Inflammatory macrophage (primary cell): ENCODE measurements at places on chromosomes 6 and 20.

GRCh38 chr6:70369332-70369950 is 43.9 kb upstream of the FAM135A start:
- peak; percentile 68 for DNase-seq

DNA sequence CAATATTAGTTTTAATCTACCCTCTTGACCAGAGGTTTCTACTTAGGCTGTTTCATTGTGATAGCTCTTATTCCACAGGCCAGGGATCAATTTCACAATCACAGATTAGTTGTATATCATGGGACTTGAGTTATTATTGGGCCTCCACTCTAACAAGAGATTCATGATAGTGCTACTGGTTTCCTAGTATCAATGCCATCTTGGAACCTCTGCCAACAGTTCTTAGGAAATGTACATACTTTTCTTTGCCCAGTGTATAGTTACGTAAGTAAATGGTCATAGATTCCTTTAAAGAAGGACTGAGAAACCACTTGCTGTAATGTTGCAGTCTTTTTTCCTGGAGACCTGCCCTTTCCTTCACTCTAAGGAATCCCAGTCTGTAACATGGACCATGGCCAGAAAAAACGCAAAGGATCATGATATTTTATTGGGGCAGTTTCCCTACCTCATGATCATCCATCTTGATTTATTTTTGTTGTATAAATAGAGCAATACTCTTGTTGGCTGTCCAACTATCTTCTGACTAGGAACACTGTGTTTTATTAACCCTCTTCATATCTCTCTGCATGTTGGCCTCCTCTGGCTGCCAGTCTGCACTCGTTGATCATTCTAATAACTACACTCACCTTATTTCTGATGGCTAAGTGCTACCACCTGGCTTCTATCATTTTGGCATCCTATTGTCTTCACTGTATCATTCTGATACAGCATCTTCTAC is 38.0 kb upstream of the VGLL2 start:
- no peak for DNase-seq

- DNase-seq, result no peak
These were observed 178.0 kb upstream of the SASH1 start for GRCh38 chr6:148164645-148165044.

DNA sequence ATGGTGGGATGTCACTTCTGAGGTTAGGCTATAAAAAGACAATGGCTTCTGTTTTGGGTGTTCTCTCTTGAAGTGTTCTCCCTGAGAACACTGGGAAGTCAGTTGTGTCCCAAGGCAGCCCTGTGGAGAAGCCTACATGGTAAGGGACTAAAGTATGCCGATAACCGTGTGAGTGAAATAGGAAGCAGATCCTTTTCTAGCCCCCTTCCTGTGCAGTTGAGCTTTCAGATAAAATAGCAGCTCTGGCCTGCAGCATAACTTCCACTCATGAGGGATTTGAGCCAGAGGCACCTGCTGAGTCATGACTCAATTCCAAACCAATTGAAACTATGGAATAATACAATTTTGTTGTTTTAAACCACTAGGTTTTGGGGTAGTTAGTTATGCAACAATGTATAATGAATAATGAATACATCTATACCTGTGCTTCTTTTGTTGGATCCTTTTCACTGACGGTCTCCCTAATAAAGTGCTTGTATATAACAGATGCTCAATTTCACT is 241.6 kb downstream of the TFAP2B start:
- DNase-seq, result no peak

DNA sequence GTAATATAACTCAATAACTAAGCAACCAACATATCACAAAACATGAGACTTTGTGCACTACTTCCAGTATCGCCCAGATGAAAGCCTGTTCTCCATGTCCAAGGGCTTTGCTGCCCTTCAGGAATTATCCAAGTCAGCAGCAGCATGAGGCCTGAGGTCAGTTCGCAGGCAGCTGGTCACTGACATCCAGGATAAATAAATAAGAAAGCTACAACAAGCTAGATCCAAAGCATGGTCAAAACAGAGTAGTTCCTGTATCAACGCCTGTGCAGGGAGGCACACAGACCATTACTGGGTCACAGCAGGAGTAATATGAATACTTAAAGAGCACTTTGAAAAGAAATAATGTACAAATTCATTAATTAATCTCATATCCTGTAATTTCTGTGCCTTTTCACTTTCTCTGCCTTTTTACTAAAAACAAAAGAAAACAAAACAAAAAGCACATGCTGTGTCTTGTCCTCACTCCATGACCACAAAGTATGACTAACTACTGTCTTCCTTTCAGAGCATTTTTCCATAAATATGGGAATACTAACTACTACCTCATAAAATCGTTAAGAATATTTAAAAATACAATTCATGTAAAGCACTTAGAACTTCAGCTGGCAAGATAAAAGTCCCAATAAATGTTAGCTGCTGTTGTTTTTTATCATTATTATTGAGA is 374.9 kb upstream of the IRAK1BP1 start:
- DNase-seq, result no peak

GRCh38 chr6:58113960-58114359 is 796.5 kb downstream of the PRIM2 start:
- DNase-seq, result no peak

- DNase-seq, result no peak
These were observed 217.6 kb upstream of the PDE10A start for GRCh38 chr6:165880686-165881085.

- no peak for DNase-seq
These were observed 122.1 kb upstream of the MLN start for GRCh38 chr6:33925936-33926335.

- no peak for DNase-seq
These were observed 93.7 kb downstream of the ZFAND3 start for GRCh38 chr6:37913210-37913609.

GRCh38 chr6:68194846-68195478 is 440.1 kb upstream of the ADGRB3 start:
- no peak for DNase-seq

DNA sequence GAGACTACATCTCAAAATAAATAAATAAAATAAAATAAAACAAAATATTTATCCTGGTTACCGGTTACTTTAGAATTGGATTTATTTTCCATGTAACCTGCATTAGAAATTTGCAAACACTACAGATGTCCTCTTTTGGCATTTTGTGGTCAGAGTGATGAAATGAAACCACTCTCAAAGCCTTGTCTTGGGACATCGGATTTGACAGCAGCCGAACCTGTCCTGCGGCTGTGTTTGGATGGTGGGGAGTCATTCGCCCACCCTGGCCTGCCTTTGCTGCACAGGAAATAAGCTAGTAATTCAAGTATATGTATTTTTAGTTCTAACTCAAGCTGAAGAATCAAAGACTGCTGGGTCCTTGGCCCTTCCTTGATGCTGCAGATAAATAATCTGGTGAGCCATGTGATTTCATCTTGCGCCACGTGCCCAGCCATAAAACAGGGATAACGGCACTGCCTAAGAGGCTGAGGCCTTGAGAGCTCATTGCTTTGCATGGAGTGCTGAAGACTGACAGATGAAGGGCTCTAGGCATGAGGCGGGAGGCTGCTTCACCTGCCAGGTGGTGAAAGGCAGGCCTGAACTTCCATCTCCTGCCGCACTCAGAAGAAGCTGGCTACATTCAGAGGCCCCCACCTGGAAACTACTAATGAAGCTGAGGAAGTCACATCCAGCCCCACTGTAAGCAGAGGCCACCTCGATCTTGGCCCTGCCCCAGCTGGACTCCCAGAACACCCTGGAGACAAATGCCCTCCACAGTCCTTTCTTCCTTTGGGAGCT is 76.9 kb downstream of the NOL4L start:
- peak; percentile 35 for DNase-seq

DNA sequence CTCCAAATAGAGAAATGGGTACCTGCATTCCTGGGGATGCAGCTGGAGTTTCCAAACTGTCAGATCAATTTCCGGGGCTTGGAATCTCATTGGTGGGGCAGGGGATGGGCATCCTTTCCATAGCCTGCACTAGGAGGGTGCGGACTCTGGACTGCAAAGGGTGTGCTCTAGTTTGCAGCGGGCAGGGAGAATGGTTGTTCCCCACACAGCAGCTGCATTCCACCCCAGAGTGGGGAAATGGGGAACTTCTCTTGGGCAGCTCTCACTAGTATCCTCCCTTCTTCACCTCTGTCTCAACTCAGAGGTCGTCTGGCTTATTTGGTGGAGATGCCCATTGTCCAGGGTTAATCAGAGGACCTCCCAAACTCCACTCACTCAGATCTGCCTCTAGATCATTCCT is 34.5 kb upstream of the CDKN1A start:
- peak; percentile 49 for DNase-seq

DNA sequence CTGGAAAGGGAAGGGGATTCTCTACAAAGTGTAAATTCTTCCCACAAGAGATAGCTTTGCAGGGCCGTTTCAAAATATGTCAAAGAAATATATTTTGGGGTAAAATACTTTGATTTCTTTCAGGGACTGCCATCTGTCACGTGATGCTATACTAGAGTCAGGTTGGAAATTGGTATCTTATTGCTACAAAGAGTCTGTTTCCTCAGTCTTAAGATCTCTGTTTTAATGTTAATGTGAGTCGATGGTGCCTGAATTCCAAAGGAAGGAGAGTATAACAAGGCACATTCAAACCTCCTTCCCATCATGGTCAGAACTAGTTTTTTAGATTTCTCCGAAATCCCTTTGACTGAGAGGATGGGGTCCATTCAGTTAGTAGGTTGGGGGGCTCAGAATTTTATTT is 36.3 kb upstream of the PDE7B start:
- DNase-seq, result no peak

- no peak for DNase-seq
These were observed 23.2 kb upstream of the LMBRD1 start for GRCh38 chr6:69820018-69820417.

DNA sequence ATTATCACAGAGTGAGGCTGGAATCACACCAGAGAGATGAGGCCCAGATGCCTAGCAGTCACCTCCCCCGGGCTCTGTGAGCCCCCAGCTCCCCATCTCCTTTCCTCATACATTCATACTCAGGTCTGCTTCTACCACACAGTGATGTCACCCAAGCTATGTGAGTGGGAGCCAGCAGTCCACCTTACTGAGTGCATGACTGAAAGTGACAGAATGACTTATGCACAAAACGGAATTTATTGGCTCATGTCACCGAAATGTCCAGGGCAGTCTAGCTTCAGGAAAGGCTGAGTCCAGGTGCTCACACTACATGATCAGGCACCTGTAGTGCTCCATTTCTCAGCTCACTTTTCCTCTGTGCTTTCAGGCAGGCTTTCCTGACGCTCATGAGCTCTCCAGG is 36.7 kb upstream of the CCN6 start:
- DNase-seq, result no peak
